ENCODE measurements at places on chromosomes 1 and 21.

GRCh38 chr1:34408011-34408410 is 231.3 kb downstream of the C1orf94 start:
- DNase-seq = no peak

GRCh38 chr1:5142389-5142788 is 488.0 kb downstream of the AJAP1 start:
- no peak for DNase-seq

DNA sequence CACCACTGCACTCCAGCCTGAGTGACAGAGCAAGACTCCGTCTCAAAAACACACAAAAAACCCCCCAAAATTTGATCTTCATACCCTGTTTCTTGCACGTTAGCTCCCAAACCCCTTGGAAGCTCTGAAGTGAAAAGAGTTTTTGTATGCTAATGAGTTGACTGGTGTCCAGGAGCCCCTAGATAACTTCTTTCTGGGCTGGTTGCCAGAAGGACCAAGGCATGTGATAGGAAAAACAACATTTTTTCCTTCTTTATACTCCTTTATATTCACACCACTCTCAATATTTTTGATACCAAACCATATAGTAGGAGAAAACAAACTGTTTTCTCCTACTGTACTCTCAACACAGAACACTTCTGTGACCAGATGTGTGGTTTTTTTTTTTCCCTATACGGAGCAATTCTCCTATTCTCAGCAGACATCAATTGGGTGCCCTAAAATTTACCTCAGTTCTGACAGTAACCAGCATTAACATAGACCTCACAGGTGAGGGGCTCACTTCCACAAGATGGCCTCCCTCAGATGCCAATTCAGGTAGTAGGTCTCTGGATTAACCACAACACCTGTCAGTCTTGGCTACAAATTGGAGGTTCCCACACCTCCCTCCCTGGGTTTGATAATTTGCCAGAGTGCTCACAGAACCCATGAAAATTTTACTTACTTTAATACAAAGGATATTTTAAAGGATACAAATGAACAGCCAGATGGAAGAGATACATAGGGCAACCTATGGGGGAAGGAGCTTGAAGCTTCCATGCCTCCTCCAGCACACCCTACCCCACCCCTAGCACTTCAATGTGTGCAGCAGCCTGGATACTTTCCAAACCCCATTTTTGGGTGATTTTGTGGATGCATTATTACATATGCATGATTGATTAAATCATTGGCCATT is 25.6 kb downstream of the ZYG11B start:
- no peak for DNase-seq

GRCh38 chr1:201069636-201070035 is 42.6 kb downstream of the CACNA1S start:
- no peak for DNase-seq

- peak; percentile 3 for DNase-seq
Observed at GRCh38 chr1:176786274-176786673, 323.3 kb downstream of the PAPPA2 start.

GRCh38 chr1:56993475-56993874 is 27.7 kb upstream of the C8B start:
- DNase-seq = no peak

All from epithelial cell of esophagus (primary cell).